ENCODE measurements at places on chromosomes 1 and 21.

GRCh38 chr1:44790968-44791801 is 3.2 kb upstream of the BEST4 start:
- DNase-seq: no peak

- no peak for DNase-seq
Measured at GRCh38 chr1:24206516-24207394, 19.7 kb upstream of the IFNLR1 start.

GRCh38 chr1:7717748-7718368 is 53.2 kb upstream of the VAMP3 start:
- DNase-seq: no peak

GRCh38 chr1:153363641-153364040 is 6.0 kb downstream of the S100A9 start:
- DNase-seq: no peak

GRCh38 chr1:43977376-43978263 is 1.4 kb upstream of the B4GALT2 start:
- no peak for DNase-seq

DNA sequence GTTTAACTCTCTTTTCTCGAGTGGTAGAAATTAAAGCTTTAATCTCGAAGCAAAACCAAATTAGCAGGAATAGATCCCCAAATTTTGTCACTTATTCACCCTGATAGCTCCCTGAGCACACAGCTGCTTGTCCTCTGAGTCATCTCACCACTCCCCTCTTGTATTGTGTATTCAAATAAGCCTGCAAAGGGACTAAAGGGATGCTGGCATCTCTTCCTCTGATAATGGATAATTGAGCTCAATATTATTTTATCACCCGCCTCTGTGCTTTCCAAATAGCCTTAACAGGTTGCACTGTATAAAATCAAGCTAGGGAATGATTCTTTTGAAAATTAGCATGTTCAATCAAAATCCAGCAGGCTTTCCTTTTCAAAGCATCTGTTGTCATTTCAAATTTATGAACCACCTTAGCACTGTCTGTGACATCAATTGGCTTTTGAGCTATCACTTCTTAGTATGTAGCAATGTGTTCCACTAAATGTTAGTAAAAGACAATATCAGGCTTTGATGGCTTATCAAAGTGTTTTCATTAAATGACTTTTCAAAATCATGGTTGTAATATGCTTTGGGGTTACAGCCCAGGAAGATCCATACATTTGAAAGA is 561.6 kb downstream of the PLA2G4A start:
- no peak for DNase-seq

GRCh38 chr1:22778862-22779520 is 68.4 kb downstream of the EPHB2 start:
- no peak for DNase-seq

DNA sequence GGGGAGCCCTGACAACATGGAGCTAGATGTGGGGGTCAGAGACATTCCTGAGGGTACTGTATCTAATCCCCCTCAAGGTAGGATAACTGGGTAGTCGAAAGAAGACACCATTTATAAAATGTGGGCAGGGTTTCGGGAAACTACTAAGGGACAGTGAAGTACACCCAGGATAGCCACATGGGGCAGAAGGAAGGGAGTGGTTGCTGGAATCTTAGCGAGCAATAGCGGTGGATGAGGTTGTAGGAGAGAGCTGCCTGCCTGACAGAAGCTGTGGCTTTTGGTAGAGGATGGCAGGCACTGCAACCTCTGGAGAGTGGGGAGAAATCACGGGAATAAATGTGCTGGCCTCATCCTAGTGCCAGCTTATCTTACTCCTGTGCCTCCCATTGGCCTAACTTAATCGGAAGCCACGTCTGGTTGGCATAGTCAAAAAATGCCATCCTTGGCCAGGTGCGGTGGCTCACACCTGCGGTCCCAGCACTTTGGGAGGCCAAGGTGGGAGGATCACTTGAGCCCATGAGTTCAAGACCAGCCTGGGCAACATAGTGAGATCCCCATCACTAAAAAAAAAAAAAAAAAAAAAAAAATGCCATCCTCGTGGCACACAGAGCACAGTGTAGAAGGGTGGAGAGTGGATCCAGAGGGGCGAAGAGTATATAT is 23.4 kb upstream of the MAPKAPK2 start:
- DNase-seq: no peak

GRCh38 chr1:49171941-49172593 is 395.4 kb upstream of the BEND5 start:
- DNase-seq: peak; percentile 15

GRCh38 chr1:234927971-234928640 is 200.5 kb downstream of the TOMM20 start:
- peak; percentile 8 for DNase-seq

DNA sequence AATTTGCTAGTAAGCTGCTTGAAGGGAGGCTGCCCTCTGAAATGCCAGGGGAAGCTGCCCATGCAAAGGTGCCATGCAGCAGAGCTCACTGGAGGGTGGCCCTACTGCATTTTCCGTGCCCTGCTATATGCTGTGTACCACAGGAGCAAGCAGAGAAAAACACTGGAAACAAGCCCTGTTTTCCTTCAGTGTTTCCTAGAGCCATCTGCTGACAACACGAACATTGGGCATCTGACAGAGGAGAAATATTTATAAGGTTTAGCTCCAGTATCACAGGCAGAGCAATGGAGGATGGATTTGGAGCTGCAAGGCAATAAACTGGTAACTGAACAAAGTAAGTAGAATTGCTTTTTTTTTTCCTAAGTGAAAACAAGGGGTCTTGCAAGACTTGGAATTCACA is 198.4 kb downstream of the USP25 start:
- DNase-seq: no peak
